ENCODE measurements at places on chromosomes 3 and 15.

DNA sequence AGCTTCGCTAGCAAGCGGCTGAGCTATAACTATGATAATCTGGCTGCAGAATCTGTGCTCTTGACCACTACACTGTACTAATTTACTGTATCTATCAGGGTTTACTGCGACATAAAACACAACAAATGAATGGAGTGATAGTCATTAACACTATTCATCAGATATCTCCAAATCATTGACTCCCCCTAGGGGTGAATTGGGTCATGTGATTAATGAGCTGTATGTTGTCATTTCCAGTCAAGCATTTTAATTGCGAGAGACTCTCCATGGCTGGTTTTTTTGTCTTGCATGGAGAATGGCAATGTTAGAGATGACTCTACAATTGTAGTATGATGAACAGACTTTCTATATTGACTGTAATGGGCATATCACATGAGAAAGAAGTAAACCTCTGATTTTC, 10.5 kb upstream of the TM4SF18 start:
- DNase-seq = no peak

DNA sequence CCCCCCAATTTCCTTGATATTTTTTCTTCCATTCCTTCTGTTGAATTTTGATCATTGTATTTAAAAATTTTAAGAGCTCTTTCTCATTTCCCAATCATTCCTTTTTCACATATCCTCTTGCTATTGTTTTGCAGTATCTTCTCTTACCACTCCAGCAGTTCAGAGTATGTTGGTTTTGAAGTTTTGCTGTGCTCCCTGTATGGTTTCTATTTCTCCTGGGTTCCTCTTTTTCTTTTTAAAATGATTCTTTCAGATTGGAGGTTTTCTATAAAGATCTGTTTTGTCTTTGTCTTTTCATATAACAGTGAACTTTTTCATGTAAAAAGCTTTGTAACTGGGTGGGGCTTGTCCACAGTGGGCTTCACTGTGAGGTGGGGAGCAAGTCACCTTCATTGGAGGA, 12.8 kb downstream of the USP3 start:
- DNase-seq = no peak

GRCh38 chr3:194801461-194802432, 116.1 kb downstream of the FAM43A start:
- no peak for DNase-seq

- no peak for DNase-seq
Measured at GRCh38 chr15:93180656-93181055, 91.6 kb upstream of the RGMA start.

DNA sequence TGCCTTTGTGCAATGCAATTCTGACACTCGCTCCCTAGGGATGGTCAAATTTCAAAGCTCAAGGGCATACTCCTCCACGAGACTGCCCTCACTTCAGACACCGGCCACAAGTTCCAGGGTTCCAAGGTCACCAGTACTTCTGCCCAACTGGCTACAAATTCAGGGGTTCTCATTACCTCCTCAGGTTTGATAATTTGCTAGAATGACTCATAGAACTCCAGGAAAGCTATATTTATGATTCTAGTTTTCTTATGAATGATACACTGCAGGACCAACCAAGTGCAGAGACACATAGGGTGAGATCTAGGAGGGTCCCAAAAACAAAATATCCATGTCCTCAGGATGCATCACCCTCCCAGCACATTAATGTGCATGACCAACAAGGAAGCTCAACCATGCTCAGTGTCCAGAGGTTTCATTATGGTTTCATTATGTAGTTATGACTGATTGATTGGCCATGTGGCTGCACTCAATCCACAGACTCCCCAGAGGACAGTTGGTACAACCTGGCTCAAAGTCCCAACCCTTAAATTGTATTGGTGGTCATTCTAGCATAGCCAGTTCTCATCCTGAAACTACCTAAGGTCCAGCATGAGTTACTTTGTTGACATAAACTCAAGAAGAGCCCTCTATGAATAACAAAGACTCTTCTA, 170.4 kb upstream of the LRRN1 start:
- no peak for DNase-seq

GRCh38 chr15:25391971-25392721, 46.7 kb downstream of the UBE3A start:
- no peak for DNase-seq

DNA sequence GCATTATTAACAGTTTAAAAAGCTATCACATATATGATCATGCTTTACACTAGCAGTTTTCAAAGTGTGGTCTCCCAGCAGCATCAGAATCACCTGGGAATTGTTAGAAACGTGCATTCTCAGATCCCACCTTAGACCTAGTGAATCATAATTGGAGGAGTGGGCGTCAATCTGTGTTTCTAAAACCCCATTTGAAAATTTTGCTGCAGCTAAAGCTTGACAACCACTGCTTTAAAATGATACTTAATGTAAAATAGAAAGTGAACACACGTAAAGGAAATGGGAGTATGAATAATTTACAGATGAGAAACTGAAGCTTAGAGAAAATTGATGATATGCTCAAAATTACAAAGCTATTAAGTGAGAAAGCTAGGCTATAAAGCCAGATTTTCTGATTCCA, 62.3 kb downstream of the SLC9C1 start:
- no peak for DNase-seq

GRCh38 chr3:13891492-13892073, 11.7 kb upstream of the WNT7A start:
- DNase-seq = no peak

- no peak for DNase-seq
Measured at GRCh38 chr15:85422607-85423006, 42.2 kb downstream of the AKAP13 start.

GRCh38 chr3:96488708-96489107, 325.7 kb upstream of the EPHA6 start:
- no peak for DNase-seq

DNA sequence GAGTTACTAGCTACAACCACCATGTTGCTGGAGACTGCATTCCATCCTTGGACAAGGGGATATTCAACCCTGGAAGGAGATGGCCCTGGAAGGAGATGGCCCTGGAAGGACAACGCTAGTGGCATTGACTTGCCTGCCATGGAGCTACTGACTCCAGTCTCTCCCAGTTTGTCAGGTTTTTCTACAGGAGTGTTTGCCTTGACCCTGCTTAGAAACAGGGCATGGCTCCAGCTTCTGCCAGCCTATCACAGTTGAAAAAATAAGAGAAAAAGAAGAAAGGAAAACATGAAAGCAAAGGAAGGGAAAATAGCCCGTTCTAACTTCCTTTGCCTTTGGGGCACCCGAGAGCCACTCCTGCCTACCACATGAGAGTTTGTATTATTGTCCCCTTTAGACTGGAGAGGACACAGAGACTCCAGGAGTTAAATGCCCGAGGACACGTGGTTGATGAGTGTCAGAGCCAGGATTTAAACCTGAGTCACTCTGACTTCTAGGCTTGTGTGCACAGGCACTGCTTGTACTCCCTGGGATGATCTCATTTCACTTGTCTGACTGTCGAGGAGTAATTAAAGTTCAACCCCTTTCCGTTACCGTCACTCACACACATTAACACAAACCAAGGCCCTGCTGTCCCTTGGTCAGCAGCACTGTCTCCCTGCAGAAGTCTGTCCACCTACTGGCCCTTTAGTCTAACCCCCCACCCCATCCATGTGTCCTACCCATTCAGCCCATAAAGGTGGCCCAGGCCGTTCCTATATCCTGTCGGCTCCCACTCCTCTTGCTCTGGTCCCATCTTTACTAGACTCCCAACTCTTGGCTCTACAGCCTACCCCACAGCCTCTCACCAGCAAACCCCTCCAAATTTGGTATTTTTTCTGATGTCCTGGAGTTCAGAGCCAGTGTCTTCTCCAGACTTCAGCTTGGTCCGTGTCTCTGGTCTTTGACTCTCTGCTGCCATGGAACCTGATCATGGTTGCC, 46.1 kb downstream of the C2CD4A start:
- no peak for DNase-seq

- DNase-seq = no peak
Measured at GRCh38 chr3:17678116-17678741, 64.2 kb downstream of the TBC1D5 start.

DNA sequence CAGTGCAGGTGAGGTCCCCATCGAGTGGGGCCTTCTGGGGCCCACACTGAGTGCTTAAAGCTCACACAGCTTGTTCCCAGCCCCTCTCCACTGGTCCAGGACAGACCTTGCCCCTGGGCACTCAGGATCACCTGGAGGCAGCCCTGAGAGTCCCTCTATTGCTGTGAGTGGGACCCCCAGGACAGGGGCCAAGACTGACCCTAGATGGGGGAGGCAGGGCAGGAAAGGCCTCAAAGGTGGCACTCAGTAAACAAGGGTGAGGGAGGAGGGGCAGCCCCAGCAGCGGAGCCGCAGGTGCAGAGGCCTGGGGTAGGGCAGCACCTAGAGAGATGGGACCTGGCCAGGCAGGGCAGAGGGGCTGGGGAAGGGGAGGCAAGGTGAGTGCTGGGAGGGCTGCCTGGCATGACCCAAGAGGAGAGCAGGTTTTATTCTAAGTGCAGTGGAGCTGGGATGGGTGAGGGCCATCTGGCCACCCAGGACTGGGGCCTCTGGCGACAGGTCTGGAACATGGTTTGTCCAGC, 27.9 kb downstream of the CFAP100 start:
- DNase-seq = no peak

- no peak for DNase-seq
Measured at GRCh38 chr3:169869484-169870220, at the start of gene LRRC31. TSS of gene LRRC31 (minus strand) at chr3:169869935. CDS start at chr3:169869807, 128 bp downstream.

Measured in SK-N-DZ (cell line).